Dermis microvascular lymphatic vessel endothelial cell (primary cell): ENCODE measurements at places on chromosomes 2 and 18. TPM values are rescaled to one million over a fixed set of nuclear protein-coding genes. Genes with fewer than 3 reads are reported as not detected.

The MCFD2 gene
- 182 and 227 TPM in 2 replicates for total RNA-seq

The COL3A1 gene
- 1.4 TPM in 1 of 2 replicates, not detected in the other for total RNA-seq

The DCDC2C gene
- total RNA-seq = 0.13 TPM in 2 replicates

The ABCG5 gene
- not detected in 2 replicates for total RNA-seq

The C1QL2 gene
- total RNA-seq = not detected in 2 replicates

The ANKRD30B gene
- not detected in 2 replicates for total RNA-seq

The STARD6 gene
- 0.13 and 0.26 TPM in 2 replicates for total RNA-seq

The PFN4 gene
- 0.26 and 0.51 TPM in 2 replicates for total RNA-seq

The GCG gene
- total RNA-seq = not detected in 2 replicates

The ABCB11 gene
- total RNA-seq = not detected in 2 replicates

The POMC gene
- total RNA-seq = 0.13 and 0.63 TPM in 2 replicates

The GCFC2 gene
- 14.0 and 14.1 TPM in 2 replicates for total RNA-seq

The MSH2 gene
- 22.6 and 31.1 TPM in 2 replicates for total RNA-seq

The MBOAT2 gene
- total RNA-seq = 4.5 and 5.3 TPM in 2 replicates

The C18orf63 gene
- total RNA-seq = not detected in 2 replicates

The UGP2 gene
- total RNA-seq = 69.8 and 153 TPM in 2 replicates

The EDAR gene
- total RNA-seq = under 0.01 TPM in 1 of 2 replicates, not detected in the other

The AMER3 gene
- not detected in 2 replicates for total RNA-seq

The GPR45 gene
- not detected in 2 replicates for total RNA-seq

The ATP6V1B1 gene
- total RNA-seq = 0.25 TPM in 1 of 2 replicates, not detected in the other

The FSIP2 gene
- under 0.01 TPM in 2 replicates for total RNA-seq

The RNF25 gene
- total RNA-seq = 29.8 and 34.4 TPM in 2 replicates

The MAL gene
- total RNA-seq = not detected in 2 replicates

The RIT2 gene
- not detected in 2 replicates for total RNA-seq

The SLC1A4 gene
- 16.3 and 16.6 TPM in 2 replicates for total RNA-seq

The RALB gene
- 181 and 182 TPM in 2 replicates for total RNA-seq

The ATP8B1 gene
- total RNA-seq = 18.2 and 34.0 TPM in 2 replicates

The AP1S3 gene
- total RNA-seq = 0.89 and 2.8 TPM in 2 replicates

The RAB12 gene
- 39.3 and 44.1 TPM in 2 replicates for total RNA-seq

The CYRIA gene
- 30.6 and 40.2 TPM in 2 replicates for total RNA-seq

The NCKAP5 gene
- under 0.01 TPM in 2 replicates for total RNA-seq

The LCT gene
- total RNA-seq = not detected in 2 replicates

The PAX3 gene
- total RNA-seq = not detected in 2 replicates

The CCDC148 gene
- total RNA-seq = 0.13 TPM in 2 replicates

The SLC4A3 gene
- total RNA-seq = 0.13 and 0.25 TPM in 2 replicates

The HTR2B gene
- 0.64 and 2.8 TPM in 2 replicates for total RNA-seq

The KCNG2 gene
- 0.26 and 2.4 TPM in 2 replicates for total RNA-seq

The CXCR2 gene
- total RNA-seq = not detected in 2 replicates

The SRD5A2 gene
- total RNA-seq = not detected in 2 replicates
